ENCODE measurements at places on chromosomes 2 and 18.

DNA sequence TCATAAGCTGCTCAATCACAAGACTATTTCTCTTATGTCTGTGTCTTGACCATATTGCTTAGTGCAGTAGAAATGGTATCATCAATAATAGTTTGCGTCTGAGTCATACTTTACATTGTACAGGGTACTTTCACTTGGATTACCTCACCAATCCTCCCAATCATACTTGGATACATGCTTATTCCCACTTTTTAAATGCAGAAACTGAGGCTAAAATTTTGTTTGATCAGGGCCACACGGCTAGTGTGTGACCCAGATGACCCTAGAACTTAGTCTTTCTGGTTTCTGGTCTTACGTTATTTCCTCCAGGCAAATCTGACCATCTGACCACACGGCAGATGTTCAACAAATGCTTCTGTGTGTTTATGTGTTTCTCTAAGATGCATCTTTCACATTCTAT, 23.8 kb upstream of the CCL20 start:
- no peak for DNase-seq

- DNase-seq, result no peak
These were observed 30.1 kb upstream of the CTAGE1 start for GRCh38 chr18:22447792-22448191.

DNA sequence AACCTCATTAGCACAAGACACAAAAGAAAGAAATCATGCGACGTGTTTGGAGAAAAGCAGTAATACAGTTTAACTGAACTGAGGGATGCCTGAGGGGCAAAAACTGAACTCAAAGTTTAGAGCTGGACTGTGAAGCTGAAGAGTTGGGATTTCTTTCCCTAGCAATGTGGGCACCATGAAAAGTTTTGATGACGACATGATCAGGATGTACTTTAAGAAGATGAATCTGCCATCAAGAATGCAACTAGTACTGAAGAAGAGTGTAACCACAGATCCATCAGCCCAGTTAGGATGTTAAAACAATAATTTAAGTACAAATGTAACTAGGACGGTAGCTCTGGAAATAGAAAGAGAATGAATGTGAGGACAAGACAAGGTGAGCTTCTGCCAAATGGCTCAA, 196.2 kb downstream of the VWC2L start:
- DNase-seq, result no peak

DNA sequence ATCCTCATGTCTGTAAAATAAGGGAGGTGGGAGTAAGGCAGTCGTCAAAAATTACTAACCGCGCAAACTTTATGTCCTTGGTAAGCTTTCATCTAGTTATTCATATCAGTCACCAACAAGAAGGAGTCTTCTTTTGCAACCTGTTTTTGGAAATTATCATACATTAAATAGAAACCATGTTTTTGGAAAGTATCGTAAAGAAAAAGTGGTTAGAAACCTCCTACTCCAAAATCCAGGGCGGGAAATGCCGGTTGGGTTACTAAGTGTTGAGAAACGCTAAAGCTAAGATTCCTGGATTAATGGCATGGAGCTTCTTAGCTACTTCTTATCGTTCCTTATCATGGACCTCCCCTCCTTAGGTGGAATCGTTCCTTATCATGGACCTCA, 778 bp downstream of the BBS5 start:
- DNase-seq, result no peak

DNA sequence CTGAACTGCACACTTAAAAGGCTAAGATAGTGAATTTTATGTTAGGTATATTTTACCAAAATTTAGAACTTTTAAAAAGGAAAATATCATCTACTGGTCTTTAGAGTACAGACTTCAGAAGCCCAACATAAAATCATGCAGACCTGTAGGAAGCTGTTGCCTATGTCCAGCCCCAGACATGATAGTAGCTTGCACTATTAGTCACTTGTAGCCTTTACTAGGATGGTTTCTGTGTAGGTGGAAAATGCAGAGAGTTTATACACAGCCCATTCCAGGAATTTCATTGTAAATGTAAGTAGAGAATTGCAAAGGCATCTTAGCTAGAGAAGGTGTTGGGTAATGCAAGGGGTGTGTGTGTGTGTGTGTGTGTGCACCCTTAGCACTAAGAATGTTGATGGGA, 640.2 kb downstream of the RNF144A start:
- DNase-seq, result no peak

GRCh38 chr18:48940854-48941611, 9.7 kb downstream of the SMAD7 start:
- DNase-seq, result no peak

GRCh38 chr18:78725426-78725825, 254.2 kb upstream of the SALL3 start:
- DNase-seq, result no peak

Data from ACHN (cell line).